HEK293T (cell line): ENCODE measurements at places on chromosomes 3 and 15.

DNA sequence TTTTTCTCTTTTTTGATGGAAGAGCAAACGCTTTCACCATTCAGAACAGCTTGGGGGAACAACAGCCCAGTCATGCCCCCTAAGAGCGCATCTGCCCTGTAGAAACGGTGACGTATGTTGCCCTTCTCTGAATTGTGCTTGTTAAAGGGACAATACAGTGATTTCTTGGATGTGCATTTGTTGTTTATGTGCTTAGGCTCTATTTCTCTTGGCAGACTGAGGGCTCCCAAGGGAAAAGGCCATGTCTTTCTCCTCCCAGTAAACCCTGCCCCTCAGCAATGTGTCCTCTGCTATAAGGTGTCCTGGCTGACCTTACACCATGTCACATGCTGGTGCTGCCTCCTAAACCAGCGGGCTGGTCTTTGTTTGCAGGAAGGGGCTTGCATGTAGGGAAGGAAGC lies 346.1 kb downstream of the EPHB1 start:
- DNase-seq, result no peak

GRCh38 chr15:100733101-100733842 lies 130.9 kb downstream of the ASB7 start:
- no peak for DNase-seq

GRCh38 chr15:87962428-87962827 lies 294.1 kb downstream of the NTRK3 start:
- no peak for DNase-seq

DNA sequence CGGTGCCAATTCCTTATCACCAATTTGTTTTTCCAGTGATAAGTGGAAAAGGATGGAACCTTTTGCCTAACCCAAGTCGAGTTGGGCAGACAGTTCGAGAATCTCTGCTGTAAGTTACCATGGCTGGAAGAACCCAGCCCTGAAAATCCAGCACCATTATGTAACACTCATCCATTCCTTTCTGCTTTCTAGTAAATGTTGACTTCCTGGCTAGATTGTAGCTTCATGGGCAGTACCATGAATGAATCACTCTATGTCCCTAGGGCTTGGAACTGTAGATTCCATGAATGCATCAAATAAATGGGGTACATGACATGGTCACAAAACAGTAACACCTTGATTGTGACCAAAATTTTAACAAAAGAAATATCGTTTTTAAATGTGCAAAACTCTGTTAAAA lies 14.0 kb downstream of the CHCHD4 start:
- no peak for DNase-seq

GRCh38 chr3:194218646-194219453 lies 82.9 kb downstream of the HES1 start:
- DNase-seq, result no peak

GRCh38 chr15:65832549-65833364 lies 36.5 kb upstream of the RAB11A start:
- peak; percentile 76 for DNase-seq

DNA sequence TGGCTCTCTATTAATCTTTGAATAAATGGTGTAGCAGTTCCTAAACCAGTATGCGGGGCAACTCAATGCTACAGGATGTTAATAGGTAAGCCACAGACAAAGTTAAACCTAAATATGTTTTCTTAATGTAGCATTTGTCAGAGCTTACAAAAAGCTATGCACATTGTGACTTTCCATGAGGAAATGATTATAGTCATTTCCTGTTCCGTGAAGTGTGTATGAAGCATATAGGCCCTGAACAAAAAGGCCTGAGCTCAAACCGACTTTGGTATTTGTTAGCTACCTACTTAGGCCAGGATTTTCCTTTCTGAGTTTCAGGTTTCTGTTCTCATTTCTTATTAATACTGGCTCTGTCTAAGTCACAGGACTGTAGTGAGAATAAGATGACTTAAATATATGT lies 14.2 kb downstream of the ZNF80 start:
- DNase-seq, result no peak

DNA sequence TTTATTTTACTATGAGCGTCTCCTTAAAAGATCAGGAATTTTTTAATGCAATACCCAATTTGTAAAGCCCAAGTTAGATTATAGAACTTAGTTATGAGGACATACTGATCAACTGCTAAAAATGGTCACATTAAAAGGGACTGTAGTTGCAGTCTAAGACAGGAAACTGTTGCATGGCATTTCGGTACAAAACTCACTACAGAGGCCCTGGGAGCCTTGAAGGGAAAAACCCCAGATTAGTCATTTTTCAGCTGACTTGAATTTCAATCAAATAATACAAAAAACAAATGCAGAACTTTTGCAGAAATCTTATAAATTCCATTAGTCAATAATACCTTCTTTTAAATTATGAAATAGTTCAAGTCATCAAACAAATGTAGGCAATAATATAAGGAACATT lies 6.9 kb upstream of the PTX3 start:
- DNase-seq, result no peak

GRCh38 chr3:191070762-191071403 lies 128.2 kb upstream of the OSTN start:
- DNase-seq, result no peak

GRCh38 chr3:111785034-111785433 lies 74.0 kb upstream of the PHLDB2 start:
- DNase-seq, result no peak

GRCh38 chr3:77514766-77515165 lies 474.9 kb downstream of the ROBO2 start:
- DNase-seq, result no peak

GRCh38 chr3:51662456-51662855 lies 8.6 kb upstream of the TEX264 start:
- DNase-seq, result no peak
